ENCODE measurements at places on chromosomes 16 and 17.

DNA sequence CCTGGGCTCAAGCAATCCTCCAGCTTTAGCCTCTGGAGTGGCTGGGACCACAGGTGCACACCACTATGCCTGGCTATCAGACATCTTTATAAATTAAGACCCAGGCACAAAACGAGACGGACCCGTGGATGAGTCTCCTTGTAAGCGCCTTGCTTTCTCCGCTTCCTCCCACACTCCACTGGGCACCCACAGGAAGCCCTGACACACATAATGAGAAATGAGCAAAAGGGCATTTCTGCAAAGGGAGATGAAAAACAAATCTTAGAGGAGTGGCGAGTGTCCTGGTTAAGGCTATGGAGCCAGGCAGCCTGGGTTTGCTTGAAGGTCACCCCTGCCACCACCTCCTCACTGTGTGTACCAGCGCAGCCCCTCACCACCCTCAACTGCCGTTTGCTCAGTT, 56.3 kb downstream of the XYLT1 start:
- DNase-seq: no peak

GRCh38 chr17:27572665-27573064, 58.3 kb upstream of the LGALS9 start:
- peak; percentile 44 for DNase-seq

GRCh38 chr16:3182608-3183444, 5.2 kb upstream of the OR1F1 start:
- no peak for DNase-seq

DNA sequence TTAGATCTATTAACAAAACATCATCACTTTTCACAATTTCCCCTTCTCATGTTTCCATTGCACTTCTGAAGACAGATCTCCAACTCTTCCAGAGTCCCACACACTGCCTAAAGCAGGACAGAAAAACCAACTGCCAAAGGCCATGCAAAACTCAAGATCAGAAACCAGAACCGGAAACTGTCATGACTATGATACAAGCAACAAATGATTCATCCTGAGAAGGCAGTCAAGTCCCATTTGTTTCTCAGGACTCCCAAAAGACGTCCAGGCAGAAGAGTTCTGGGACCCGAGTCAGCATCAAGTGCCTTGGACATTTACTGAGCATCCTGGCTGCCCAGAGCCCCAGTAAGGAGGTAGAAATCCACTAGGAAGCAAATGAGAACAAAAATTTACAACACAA, 38.8 kb downstream of the ERN1 start:
- DNase-seq: no peak

DNA sequence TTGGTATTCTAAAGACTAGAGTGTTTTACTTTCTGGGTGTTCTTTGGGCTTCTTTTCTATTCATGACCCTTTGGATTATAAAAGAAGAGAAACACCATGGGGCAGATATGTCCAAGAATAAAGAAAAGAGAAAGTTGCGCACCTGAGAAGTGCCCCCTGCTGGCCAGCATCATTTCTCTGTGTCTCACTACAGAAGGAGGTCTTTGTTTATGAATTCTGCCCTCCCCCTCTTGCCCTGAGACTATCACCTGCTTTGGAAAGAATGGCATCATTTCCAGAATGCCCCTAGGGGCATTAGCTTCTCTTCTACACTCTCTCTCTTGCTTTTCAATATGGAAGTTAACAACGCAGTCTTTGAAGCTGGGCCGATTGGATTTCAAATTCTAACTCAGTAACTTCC, 45.0 kb downstream of the CDH13 start:
- DNase-seq: no peak

Data from stimulated activated CD8-positive, alpha-beta memory T cell treated with anti-CD3 and anti-CD28 coated beads, Interleukin-7, amount 100 ng/mL, for 24 hours (primary cell).